ENCODE measurements at places on chromosomes 13 and 19. TPM values are rescaled to one million over a fixed set of nuclear protein-coding genes. Genes with fewer than 3 reads are reported as not detected.

Gene BEST2
- total RNA-seq: 0.05 TPM

Gene XRCC1
- 32.1 TPM for total RNA-seq

Gene GAPDHS
- total RNA-seq: not detected

Gene FLT1
- total RNA-seq: not detected

GRCh38 chr13:99383511-99383921 lies 76.3 kb upstream of the GPR183 start:
- DNase-seq: no peak

- no peak for DNase-seq
Observed at GRCh38 chr13:111916201-111916600, 150.7 kb upstream of the SOX1 start.

DNA sequence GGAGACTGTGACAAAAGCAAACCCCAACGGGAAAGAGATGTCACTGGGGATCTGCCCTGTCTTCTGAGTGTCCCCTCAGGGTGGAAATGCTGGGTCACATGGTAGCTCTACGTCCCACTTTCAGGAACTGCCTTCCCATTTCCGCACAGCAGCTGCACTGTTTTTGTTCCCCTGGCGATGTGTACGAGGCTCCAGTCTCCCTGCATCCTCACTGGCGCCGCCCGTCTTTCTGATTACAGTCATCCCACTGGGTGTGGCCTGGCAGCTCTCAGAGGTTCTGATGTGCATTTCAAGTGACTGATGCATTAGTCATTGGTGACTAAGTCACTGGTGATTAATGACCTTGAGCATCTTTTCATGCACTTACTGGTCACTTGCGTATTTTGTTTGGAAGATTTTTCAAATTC lies 21.2 kb downstream of the PCID2 start:
- peak; percentile 99 for DNase-seq

- no peak for DNase-seq
Observed at GRCh38 chr19:16599655-16600346, 27.6 kb upstream of the SLC35E1 start.

Data from myocyte (in vitro differentiated cells).